Central memory CD4-positive, alpha-beta T cell (primary cell): ENCODE measurements at places on chromosomes 7 and 10.
A peak's percentile ranks its signal among the peaks of the same experiment; 100 is the strongest.

GRCh38 chr10:88541116-88541626, 41.9 kb downstream of the RNLS start:
- no peak for DNase-seq

DNA sequence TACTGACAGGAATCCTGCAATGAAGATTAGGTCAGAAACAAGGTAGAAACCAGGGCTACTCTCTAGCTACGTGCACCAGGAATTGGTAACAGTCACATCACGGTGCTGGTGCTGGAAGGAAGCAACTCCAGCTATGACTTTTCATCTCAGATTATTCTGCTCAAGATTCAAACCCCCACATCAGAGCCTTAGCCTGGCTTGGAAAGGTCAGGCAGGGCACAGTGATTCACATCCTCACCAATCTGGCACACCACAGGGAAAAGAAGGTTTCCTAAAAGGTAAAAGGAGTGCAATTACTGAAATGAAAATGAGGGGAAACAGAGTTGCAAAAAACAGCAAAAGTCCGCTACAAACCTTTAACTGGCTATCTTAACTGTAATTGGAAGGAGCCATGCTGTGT, 240.2 kb upstream of the NPSR1 start:
- DNase-seq: no peak

DNA sequence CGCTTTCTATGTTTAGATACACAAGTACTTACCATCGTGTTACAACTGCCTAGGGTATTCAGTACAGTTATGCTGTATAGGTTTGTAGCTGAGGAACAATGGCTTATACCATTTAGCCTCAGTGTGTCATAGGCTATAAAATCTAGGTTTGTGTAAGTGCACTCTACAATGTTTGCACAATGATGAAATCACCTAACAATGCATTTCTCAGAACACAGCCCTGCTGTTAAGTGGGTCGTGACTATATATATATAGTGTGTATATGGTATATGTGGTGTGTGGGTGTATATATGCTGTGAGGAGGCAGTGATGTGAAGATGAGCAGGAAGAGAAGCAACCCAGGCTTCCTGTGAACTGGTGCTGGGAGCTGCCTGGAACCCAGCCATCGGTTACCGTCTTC, 65.6 kb upstream of the MKI67 start:
- DNase-seq: no peak

- DNase-seq: no peak
Measured at GRCh38 chr10:66654861-66655260, 271.0 kb upstream of the LRRTM3 start.

GRCh38 chr7:10643545-10643944, 330.1 kb upstream of the PHF14 start:
- no peak for DNase-seq

- DNase-seq: peak; percentile 17
Measured at GRCh38 chr7:6705959-6706665, 635 bp downstream of the ZNF12 start.
